ENCODE measurements at places on chromosomes 6 and 20.
A peak's percentile ranks its signal among the peaks of the same experiment; 100 is the strongest.

DNA sequence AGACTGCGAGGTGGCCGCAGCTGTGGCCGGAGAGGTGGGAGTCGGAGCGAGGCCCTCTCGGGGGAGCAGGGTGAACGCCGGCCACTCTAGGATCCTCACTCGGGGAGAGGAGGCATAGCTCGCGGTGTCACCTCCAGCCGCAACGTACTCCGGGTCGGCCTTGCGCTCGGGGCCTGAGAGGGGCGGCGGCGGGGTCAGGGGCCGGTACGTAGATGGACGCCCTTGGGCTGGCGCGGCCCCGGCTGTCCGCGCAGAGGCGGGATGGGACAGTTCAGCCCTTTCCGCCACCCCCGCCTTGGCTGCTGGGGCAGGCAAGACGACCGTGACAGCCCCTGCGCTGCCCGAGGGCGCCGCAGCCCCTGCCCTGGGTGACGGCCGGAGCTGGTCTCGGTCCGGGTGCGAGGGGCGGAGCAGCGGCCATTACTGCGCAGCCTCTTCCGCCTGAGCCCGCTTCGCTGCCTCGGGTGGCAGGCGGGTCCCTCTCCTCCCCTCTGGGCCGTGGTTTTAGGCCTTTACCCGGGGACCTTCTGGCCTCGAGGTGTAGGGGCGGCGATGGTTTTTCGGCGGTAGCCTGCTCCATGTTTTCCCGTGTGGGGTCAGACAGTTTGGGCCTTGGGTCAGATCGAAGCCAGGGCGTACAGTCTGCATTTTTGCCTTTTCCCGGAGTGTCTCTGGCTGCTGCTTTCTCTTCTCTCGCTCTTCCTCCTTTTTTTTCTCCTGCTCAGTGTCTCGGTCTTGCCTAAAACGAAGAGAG lies 405 bp downstream of the RNF146 start:
- DNase-seq, result peak; percentile 85

DNA sequence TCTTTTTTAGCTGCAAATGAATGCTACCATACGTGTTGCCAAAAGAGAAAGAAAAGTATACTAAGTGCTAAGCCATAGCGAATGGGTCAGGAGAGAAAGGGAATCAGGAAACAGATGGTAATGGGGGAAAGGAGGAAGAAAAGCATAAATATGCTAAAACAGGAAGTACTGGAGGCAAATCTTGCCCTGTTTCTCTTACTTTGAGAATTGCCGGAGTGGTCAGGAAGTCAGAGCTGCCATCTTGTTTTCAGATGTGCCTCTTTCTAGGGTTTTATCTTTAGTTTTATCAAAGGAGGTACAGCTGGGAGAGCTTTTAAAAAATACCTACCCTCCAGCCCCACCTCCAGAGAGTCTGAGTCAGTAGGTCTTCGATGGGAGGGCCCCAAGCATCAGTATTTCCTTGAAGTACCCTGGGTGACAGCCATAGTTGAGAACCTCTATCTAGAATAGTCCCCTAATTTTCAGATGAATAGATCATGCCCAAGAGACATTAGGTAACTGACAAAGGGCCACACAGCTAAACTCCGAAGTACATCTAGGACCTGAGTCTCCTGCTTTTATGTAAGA lies 193.3 kb downstream of the CLIC5 start:
- no peak for DNase-seq

GRCh38 chr6:2524090-2524489 lies 226.6 kb downstream of the MYLK4 start:
- DNase-seq, result no peak

DNA sequence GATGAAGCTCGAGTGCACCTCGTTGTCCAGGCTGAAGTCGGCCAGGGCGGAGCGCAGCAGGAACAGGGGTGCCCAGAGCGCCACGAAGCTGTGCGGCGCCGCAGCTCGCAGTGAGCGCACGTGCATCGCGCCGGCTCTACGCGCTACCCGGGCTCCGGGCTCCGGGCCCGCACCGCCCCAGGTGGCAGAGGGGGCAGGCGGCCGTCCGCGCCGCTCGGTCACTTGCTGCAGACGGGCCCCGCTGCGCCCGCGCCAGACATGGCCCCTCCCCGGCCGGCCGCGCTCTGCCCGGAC lies 497 bp downstream of the BMP7 start:
- DNase-seq, result no peak

- no peak for DNase-seq
Measured at GRCh38 chr20:4170621-4171537, 155.5 kb upstream of the RNF24 start.

DNA sequence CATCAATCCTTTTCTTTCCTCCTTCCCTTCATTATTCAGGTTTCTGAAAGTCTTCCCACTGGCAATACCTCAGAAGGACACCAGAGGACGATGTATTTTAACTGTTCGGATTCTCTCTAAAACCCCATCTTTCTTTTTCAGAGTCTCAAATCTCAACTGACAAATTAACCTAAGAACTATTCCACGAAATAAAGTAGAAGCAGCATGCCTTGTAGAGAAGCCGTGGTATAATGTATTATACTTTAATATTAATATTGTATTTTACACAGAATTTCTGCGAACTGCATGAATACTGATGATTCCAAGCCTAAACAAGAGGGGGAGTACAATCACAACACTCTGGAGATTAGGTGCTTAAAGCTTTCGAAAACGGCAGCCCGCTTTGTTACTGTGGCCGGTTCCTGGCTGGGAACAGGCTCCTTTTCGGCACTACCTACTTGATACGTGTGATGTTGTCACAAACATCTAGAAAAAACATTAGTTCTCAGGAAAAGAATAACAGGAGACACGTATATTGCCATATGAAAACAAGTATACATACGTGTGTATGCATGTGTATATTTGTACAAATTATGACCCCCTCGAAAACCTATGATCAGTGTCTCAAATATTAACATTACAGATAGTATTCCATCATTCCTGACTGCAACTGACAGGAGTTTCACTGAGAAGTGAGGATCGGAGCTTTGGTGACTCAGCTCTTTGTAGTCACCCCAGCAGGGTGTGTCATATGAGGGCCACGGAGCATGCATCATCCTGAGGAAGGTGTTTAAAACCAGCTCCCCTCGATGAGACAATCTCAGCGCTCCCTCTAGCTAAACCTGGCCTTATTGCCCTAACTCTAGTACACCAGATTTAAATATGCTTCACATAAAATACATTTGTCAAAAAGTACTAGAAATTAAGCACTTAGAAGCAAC lies 319.7 kb upstream of the TCF21 start:
- peak; percentile 55 for DNase-seq

Measured in right cardiac atrium (tissue), 5 donors.